ENCODE measurements at places on chromosomes 4 and X.

- no peak for DNase-seq
Measured at GRCh38 chr4:3401436-3402171, 40.2 kb upstream of the HGFAC start.

DNA sequence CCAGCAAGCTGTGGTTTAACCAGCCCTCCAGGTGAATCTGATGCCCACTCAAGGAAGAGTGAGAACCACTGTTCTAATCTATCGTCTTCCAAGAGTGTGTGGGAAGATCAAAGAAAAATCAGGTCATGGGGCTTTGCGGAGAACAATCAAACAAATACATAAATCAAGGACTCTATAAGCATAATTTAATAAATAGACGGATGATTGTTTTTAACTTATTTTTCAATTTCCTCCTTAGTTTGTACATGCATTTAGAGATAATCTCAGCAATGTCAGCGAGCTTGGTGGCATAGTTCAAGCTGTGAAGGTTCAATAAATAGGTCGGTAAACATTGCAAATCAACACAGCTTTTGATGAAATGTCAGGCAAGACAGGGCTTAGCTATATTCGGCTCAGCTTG, 84.9 kb downstream of the DMD start:
- DNase-seq = no peak

- no peak for DNase-seq
Measured at GRCh38 chr4:140612357-140612756, 43.6 kb upstream of the UCP1 start.

DNA sequence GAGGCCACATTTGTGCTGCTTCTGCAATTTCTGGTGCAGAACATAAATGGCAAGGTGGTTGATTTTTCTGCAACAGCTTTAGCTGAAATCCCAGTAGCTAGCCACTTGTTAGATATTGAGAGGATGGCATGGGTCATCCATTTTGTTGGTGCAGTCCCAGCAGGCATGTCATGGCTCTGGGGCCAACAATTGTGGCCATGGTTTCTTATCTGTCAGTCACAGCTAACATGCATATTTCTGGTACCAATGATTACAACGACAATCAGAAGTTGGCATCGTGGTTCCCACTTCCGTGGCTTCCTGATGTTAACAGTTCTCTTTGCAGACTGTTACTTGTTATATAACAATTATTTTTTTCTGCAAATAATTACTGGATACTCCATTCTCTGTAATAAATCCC, 42.8 kb upstream of the PRKG2 start:
- DNase-seq = no peak

DNA sequence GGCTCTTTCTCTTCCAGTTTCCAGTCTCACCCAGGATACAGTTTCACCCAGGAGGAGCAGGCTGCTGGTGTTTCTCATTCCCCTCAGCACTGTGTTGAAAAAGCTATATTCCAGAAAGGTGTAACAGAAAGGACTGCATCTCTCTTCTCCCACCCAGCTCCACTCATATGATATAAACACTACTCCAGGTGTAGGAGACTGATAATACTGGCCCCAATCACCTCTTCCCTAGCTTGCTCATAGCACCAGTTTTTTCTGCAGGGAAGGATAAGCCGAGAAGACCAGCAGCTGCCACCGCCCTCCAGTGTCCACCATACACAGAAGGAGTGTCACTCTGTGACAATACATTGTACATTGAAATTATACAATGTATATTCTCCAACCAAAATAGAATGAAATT, 105.5 kb upstream of the STK26 start:
- DNase-seq = no peak

DNA sequence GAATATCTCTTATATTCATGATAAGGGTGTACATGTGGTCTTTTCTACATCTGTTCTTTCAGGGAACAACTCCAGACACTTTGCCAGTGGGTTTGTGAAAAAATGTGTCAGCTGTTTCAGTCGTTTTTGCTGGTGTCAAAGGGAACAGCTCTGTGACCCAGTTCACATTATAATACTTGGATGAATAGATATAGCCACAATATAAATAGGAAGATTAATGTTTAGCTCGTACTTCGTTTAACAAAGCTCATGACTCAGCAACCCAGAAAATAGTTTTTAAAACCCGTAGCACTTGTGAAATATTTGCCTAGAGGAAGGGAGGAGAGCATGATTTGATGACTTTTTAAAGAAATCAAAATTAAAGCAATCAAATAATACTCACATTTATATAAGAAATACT, 7.9 kb downstream of the LIAS start:
- DNase-seq = no peak

GRCh38 chrX:117977526-117977925, 139.1 kb downstream of the KLHL13 start:
- no peak for DNase-seq

- DNase-seq = no peak
Measured at GRCh38 chr4:138499627-138500026, 257.5 kb upstream of the SLC7A11 start.

Data from MCF 10A (cell line).